Right atrium auricular region (tissue), 2 donors: ENCODE measurements at places on chromosomes 16 and 17. TPM values are rescaled to one million over a fixed set of nuclear protein-coding genes. Genes with fewer than 3 reads are reported as not detected.

The CLEC10A gene
- 3.6 TPM for total RNA-seq

The EMC6 gene
- 19.1 TPM for total RNA-seq

The ATP6V0A1 gene
- total RNA-seq = 38.9 TPM

The CD300E gene
- 1.0 TPM for total RNA-seq

DNA sequence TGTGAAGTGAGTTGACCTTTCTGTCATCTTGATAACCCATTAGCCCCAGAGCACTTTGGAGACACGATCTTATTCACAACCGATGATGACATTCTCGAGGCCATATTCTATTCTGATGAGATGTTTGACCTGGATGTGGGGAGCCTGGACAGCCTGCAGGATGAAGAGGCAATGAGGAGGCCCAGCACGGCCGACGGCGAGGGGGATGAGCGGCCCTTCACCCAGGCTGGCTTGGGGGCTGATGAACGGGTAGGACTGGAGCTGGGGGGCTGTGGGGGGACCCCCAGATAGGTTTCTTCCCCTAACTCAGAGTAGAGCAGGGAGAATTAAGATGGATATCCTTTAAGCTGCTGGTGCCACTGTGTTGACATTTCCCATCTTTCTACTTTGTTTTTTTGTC lies 201.7 kb downstream of the KATNIP start:
- H3K27ac ChIP-seq = no peak overlapping the region
- peaks cover 7% of the 10 kb centered on the region for H3K36me3 ChIP-seq
- no peak for DNase-seq
- H3K4me1 ChIP-seq = no peaks in the 10 kb centered on the region
